ENCODE measurements at places on chromosomes 2 and 18.

GRCh38 chr2:54942373-54942772 lies 107.9 kb downstream of the RTN4 start:
- DNase-seq, result no peak

DNA sequence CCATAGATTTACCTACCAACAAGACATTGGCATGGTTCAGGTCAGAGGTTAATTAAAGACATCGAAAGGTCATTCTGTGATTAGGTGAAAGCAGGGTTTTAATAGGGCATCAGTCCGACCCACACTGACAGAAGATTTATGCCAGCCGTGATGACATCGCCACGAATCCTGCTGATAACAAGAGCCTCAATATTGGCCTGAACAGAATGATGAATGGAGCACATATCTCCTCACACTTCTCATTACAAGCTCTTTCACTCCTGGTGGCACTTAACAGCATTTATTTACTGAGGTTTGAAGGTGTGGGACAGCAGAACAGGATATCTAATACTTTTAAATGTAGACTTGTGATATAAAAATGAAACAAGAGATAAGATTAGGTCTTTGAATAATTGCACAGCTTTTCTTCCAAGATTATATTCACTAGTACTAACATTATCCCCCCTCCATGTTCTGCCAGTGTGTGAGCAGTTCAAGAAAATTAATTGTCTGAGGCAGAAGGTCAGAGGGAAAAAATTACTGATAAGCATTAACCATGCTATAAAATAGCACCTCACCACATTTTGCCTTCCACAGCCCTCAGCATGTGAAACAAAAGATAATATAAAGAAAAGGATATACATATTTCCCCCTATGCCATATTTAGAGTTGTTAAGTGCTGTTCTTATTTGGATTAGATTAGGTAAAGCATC lies 23.1 kb upstream of the INSIG2 start:
- DNase-seq, result no peak

DNA sequence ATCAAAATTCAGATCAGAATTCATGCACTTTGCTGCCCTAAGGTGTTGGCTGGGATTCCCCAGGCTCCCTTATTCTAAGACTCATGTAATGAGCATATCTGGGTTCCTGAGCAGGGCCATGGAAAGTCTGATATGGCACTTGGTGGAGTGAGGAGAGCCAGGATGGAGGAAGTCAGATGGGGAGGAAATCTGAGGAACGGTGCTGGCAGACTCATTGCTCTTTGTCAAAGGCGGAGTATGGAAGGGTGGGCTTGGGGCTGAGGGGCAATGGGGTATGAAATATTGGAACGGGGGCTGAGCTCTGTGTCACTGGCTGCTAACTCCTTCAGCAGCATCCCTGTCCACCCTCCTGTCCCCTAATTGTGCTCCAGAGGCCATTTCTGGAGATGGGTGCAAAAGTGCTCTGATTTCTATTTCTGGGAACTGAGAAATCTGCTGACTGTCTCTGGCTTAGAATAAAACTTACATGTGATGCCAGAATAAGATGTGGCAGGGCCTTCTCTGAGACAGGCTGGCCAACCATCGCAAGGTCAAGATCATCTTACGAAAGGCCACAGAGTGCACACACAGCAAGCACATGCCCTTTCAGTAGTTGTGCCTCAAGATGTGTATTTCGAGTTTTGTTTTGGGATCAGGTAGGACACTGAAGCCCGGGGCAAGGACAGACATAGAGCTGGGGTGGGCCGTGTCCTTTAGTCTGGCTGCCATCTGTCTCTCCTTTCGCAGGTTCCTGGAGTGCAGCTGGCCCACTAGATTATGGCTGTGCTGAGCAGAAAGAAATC lies 480.0 kb upstream of the HS6ST1 start:
- no peak for DNase-seq

DNA sequence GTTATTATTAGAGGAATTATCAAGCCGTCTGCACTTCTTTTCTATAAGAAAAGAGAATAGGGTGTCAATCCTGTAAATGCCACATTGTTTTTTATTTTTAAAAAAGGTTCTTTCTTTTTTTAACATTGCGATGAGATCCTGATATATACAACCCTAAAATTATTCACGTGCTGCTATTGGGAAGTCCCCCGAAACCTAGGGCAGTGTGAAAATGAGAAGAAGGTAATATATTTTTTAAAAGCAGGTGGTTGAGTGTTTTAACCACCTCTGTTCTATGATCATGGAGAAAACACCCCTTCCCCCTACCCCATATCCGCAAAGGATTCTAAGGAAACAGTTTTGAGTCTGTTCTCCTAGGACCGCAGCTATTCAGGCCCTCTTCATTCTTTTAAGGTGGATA lies 94.5 kb upstream of the KLHL14 start:
- DNase-seq, result no peak

DNA sequence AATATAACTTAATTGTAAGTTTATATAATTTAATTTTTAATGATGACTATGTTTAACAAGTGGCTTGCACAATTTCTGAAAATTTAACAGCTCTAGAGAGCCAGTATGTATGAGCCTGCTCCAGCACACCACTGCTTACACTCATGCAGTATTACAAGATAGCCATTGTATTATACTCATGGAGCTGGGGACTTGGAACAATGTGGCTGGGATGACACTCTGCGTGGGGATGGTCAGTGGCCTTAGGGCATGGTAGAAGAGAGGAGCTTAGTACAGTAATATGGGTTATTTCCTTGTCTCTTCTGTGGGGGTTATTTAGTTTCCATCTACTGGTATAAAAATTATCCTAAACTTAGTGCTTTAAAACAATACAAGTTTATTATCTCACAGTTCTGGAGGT lies 105.1 kb upstream of the STON1 start:
- no peak for DNase-seq

DNA sequence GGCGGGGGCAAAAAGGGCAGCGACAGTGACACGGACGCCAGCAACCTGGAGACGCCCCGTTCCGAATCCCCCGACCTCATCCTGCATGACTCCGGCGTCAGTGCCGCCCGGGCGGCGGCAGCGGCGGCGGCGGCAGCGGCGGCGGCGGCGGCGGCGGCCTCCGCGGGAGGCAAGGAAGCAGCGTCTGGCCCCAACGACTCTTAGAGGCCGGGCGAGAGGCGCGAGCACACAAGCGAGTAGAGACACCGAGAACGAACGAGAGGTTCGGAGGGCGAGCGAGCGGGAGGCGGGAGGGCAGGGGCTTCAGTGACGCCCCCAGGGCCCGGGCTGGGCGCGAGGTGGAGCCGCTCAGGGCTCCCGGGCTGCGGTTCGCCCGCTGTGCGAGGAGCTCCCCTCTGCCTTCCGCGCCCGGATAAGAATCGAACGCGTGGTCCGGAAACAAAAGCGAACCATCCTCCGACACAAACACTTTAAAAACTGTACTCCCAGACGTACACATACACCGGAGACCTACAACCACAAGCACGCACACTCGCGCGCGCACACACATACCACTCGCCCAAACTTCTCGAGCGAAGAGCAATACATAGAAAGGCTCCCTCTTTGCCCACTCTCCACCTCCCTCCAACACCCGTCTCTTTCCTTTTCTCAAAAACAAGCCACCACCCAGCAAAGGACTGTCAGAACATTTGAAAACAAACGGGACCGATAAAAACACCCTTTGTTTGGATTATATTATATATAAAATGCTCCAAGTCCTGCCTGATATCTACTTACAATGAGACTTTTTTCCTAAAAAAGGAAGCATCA lies 2.8 kb downstream of the SP9 start:
- DNase-seq, result peak; percentile 21
